Midbrain (tissue), 1 donor: ENCODE measurements at places on chromosomes 7 and 10.

DNA sequence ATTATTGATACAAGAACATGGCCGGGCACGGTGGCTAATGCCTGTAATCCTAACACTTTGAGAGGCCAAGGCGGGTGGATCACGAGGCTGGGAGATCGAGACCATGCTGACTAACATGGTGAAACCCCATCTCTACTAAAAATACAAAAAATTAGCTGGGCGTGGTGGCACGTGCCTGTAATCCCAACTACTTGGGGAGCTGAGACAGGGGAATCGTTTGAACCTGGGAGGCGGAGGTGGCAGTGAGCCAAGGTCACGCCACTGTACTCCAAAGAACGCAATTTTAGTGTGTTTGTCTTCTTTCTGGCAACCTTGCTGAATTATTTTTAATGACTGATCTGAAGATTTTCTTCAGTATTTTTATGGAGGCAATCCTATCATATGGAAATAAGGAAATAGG, 46.2 kb downstream of the IDE start:
- DNase-seq = no peak

DNA sequence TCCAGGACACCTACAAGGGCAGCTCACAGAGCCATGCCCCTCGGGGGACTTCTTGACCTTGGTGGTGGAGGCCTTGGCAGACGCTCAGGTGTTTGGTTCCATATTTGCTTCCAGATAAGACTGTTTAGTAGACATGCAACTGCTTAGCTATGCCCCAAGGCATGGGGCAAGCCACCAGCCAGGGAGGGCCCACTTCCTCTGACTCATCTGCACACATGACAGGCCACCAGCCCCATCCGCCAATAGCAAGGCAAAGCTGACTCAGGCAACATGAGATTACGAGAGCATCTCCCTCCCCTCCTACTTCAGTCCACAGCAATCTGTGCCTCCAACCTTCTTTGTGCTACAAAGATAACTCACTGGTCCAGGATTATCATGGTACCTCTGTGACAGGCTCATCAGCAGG, 54.9 kb downstream of the KCNMA1 start:
- no peak for DNase-seq

- DNase-seq = no peak
Observed at GRCh38 chr10:107727767-107728317, 563.3 kb upstream of the SORCS1 start.

GRCh38 chr7:138008588-138009349, 6.9 kb upstream of the CREB3L2 start:
- DNase-seq = peak; percentile 70

- no peak for DNase-seq
Observed at GRCh38 chr10:91549262-91549661, 83.6 kb downstream of the PPP1R3C start.

DNA sequence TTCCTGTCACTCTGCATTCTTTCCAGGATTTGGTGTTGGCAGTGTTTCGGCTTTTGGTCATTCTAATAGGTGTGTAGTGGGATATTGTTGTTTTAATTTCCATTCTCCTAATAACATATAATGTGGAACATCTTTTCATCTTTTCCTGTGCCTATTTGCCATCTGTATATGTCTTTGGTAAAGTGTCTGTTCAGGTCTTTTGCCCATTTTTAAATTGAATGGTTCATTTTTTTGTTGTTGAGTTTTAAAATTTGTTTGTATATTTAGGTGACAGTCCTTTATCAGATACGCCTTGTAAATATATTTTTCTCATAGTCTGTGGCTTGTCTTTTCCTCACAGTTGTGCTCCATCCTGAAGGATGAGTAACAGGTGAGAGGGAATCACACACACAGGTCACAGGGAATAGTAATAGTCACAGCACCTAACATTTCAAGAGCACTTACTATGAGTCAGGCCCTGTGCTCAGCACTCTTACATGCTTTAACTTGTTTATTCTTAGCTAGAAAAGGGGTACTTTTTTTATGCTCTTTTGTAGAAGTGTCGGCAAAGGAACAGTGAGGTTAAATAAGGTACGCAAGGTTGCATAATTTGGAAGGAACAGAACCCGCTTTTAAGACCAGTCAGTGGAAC, 117.1 kb upstream of the GATA3 start:
- DNase-seq = no peak

DNA sequence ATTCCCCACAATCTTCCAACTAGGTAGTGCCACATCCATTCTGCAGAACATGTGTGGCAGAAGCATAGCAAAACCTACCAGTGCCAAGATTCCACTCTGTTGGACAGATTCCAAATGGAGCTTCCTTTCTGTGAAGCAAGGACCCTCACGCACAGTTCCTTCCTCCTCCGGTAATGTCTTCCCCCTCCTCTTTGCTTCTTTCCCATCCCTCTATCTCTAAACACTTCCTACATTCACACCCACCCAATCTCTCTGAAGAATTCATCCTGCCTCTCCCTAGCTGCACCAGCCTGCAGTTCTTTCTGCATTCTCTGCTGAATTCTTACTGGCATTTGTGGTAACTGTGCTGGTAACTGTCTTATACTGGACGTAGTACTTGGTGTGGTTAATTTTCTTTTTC, 124.9 kb downstream of the RNLS start:
- DNase-seq = no peak

DNA sequence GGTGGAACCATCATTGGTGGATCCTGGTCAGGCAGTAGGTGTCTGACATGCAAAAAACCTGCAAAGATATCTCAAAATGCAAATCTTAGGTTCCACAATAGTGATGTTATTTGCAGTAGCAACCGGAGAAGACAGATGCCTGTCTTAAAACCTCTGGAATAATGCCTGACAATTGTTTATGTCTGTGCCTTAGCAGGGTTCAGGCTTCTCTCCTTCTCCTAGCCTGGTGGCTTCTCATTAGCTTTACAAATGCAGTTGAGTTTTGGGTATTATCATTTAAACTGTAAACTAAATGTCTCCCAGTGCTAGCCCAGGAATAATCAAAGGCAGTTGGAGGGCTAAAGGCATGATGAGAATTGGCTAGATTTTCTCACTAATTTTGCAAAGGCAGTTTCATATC, 146.3 kb upstream of the NRG3 start:
- DNase-seq = no peak

DNA sequence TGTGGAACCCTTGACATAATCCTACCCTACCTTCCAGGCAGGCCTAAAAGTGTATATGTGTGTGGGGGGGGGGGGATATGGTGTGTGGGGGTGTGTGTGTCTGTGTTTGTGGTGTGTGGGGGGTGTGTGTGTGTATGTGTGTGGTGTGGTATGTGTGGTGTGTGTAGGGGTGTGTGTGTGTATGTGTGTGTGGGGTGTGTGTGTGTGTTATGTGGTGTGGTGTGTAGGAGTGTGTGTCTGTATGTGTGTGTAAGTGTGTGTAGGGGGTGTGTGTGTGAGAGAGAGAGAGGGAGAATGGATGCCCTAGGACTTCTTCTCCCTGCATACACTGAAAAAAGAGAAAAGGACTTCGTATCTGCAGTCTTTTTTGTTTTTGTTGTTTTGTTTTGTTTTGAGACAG, 12.3 kb upstream of the IMPDH1 start:
- no peak for DNase-seq

GRCh38 chr7:36346260-36346831, 43.3 kb upstream of the ANLN start:
- no peak for DNase-seq

GRCh38 chr10:63515002-63515763, 6.0 kb upstream of the REEP3 start:
- no peak for DNase-seq

GRCh38 chr7:129990403-129991192, 37.8 kb upstream of the UBE2H start:
- peak; percentile 3 for DNase-seq

- DNase-seq = no peak
Observed at GRCh38 chr10:12709521-12709963, 292.0 kb downstream of the CCDC3 start.

GRCh38 chr7:140160308-140160707, 16.5 kb downstream of the KDM7A start:
- DNase-seq = no peak

GRCh38 chr10:124534826-124535601, 73.4 kb downstream of the LHPP start:
- no peak for DNase-seq

GRCh38 chr10:92757066-92757710, 67.4 kb downstream of the HHEX start:
- DNase-seq = peak; percentile 70

DNA sequence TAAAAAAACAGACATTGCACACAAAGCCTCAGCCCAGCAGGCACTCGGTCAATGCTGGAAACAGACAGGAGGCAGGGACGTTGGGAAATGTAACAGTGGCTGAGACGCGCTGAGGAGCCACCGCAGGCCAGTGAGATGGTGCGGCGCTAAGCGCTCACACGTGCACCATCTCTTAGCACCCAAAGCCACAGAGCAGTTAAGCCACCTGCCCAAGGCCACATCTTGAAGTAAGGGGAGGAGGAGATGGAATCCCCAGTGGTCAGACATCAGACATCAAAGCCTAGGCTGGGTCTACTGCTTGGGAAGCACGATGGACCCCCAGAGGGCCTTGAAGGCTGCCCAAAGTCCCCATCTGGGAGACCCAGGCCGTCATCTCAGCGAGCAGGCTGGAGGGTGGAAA, 15.6 kb downstream of the LAT2 start:
- no peak for DNase-seq

- DNase-seq = no peak
Observed at GRCh38 chr7:158742065-158742821, 37.6 kb upstream of the NCAPG2 start.

- no peak for DNase-seq
Observed at GRCh38 chr7:37756797-37757551, 73.4 kb downstream of the GPR141 start.

DNA sequence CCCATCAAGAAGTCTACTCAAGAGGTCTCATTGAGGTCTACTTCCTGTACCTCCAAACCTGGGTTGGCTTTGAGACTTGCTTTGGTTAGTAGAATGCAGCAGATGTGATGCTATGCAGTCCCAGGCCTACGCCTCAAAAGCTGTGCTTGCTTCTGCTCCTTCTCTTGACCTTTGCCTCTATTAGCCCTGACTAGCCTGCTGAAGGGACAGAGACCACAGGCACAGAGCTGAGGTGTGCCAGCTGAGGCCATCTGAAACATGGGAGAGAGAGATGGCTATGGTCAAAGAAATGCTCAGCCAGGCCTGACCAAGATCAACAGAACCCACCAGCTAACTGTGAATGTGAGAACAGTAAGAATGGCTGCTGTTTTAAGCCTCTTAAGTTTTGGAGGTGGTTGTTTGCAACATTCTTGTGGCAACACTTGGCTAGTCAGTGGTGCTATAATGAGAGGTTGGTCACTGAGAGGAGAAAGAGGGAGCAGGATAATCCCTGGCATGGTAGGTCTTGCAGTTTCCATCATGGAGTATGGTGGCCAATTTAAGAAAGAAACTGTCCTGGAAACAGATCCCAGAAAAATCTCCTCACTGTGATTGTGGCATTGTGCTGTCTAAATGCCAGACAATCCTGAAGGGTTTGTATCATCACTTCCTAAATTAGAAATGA, 176.1 kb upstream of the PHYHIPL start:
- DNase-seq = no peak

DNA sequence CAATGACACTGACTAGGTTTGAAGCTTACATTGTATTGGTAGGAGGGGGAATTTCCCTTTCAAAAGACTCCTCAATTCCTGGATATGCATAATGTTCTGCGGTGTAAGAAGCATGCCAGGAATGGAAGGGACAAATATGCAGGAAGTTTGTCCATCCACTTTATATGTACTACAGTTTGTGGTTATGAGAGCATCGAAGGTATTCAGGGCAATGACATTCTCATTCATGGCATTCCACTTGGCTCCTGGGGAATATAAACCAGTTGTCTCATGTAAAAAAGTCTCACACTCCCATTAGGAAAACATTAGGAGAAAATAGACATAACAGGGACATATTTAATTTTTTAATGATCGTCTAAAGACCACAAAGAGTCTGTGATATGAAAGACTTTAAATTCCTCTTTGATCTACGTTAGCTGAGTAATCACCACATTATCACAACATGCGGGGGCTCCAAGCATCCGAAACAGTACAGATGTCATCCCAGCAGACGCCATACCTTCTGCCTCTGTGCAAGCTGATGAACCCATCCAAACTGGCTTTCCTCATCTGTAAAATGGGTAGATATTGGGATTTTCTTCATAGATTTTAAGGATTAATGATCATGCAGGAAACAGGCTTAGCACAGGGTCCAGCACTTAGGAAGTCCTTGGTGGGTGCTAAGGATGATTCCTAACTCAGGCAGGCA, 675.3 kb downstream of the INHBA start:
- no peak for DNase-seq

DNA sequence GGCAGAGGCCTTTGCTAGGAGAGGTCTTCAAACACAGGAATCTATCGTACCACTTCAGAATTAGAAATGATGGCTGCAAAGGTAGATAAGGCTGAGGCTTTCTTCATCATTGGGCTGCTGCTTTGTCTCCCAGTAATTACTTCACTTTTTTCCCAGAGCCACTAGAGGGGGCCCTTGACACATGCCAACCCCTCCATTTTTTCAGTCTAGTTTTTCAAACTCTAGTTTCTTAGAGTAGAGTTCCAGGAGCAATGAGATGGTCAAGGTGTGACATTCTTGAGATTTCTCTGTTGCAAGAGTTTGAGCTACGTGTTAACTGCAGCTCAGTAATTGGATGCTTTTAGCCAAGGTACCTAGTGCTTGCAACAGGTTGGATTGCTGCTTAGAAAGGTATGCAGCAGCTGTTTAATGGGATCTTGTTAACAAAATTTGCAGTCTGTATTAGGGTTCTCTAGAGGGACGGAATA, 33.8 kb upstream of the RBM20 start:
- DNase-seq = peak; percentile 38

DNA sequence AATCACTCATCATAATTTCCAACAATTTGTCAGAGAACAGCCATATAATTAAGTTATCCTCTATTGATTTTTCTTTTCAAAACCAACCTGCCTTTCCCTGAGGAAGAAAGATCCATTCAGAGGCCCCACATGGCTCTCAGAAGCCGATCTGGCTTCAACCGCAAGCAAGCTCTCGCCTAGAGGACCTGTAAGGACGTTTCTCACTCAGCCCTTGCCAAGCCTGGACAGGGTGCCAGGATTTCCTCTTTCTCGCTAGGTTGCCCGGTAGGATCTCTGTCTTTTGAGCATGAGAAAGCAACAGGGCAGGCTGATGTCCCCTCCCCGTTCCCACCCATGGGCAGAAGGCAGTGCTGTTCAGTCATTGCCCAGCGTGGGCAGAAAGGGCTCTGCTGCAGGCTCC, 13.0 kb downstream of the AIFM2 start:
- DNase-seq = no peak

DNA sequence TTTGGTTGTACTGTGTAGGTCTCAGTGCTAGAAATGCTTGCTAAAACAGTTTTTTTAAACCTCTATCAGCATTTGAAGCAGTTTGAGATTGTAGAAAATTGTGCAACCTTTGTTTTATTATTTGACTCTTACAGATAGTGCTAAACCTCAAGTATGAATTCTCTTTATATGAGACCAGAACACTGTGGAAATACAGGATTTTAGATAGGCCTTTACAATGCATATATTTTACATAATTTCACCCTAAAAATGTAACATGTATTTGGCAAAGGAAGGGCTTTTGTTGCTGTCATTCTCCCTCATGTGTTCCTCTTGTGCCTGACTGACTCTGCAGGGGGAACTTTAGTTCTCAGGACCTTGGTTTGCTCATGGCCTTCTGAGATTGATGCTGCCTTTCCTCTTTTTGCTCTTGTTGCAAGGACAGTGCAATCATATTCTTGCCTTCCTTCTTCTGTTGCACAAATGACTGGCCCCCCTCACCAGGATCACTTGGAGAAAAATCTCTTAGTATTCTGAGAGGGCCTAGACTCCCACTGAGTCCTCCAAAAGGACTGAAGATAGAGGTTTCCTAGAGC, 188.7 kb downstream of the PPP1R9A start:
- DNase-seq = peak; percentile 51
